ENCODE measurements at places on chromosomes 1 and 21.
A peak's percentile ranks its signal among the peaks of the same experiment; 100 is the strongest.

- no peak for DNase-seq
These were observed 24.7 kb upstream of the LAMC1 start for GRCh38 chr1:182998482-182998881.

DNA sequence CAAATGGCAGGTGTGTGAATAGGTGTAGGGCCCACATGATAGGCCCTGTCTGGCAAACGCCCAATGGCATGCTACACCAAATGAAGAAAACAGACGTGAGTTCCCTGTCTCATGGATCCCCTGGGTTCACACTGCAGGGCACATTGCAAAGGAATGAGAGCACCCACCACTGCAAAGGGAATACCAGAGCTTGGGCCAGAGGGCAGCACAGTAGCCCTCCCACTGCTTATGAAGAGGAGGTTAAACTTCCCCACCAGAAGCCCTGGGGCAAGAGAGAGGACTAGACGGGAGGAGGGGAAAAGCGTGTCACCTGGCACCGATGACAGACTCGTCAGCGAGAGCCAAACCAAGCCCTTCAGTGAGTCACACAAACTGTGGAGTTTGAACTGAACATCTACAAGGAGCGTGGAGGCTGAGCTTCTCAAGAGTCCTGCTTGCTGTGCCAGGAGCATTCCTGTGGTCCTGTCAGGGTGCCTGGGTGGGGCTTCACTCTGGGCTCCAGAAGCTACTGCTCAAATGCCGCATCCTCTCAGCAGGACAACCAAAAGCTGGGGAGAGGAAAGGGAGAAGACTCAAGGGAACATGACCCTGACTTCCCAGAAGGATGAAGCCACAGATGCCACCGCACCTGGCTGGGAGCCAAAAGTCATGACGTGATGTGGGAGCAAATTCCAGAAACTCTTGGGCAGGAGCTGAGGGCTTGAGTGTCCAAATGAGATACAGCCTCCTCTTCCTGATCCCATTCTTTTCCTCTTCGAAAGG is 61.1 kb downstream of the TOMM20 start:
- DNase-seq: peak; percentile 84

DNA sequence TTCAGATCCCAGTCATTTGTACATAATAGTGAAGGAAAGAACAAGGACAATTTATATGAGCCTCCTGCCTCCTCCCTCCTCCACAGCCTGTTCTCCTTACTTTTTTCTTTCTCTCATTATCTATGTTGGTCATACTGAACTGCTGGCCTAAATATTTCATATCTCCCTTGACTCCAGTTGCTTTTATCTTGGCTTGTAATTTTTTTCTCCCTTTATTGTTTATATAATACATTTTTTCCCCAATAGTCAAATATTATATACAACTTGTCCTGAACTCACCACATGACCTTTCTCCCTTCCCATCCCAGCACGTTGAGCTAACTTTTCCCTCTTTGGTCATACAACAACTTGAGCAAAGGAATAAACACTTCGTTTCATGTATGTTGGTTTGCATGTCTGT is 752.1 kb downstream of the LTN1 start:
- DNase-seq: no peak

- DNase-seq: no peak
These were observed 122.3 kb upstream of the ADAR start for GRCh38 chr1:154730259-154730658.

DNA sequence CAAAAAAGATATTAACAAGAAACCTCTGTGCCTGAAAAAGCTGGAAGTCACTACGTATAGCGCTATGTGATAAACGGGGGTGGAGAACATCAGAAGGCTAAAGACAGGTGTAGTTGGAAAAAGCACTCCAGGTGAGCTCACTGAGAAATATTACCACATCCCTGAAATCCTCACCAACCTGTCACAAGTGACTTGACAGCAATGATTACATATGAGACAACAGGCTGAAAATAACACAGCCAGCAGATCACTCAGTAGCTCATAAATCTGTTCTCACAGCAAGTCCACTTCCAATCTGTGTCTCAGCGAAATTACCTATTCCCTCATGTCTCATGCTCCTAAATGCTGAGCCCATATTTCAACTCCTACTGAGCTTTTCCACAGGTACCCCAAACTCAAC is 120.5 kb downstream of the UBR4 start:
- no peak for DNase-seq

DNA sequence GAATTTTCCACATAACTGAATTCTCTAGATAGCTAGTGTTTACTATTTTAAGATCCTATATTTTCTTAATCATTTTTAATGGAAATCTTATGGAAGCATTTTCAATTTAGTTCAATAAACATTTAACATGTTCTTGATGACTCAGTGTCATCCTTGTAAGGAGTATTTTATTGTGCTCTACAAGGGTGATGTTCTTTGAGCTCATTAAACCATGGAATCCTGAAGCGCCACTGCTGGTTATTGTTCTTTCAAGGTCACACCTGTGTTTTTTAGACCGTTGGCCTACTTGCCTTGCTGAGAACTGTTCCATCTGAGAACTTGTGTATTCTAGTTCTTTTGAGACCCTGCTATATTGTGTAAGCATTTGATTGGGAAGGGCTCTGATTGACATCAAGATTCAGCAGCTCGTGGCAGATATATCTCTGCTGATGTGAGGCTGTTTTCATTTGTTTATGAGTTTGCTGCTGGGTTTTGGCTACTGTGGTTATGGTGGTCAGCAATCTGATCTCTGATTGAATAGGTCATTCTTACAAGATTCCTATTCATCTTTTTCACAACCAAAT is 132.0 kb downstream of the GIPC2 start:
- no peak for DNase-seq

GRCh38 chr1:147849098-147849895 is 53.3 kb upstream of the GJA8 start:
- DNase-seq: no peak

GRCh38 chr21:34835526-34835925 is 166.7 kb downstream of the CLIC6 start:
- DNase-seq: peak; percentile 71

GRCh38 chr1:52237430-52237829 is 95.5 kb downstream of the ZFYVE9 start:
- DNase-seq: no peak

DNA sequence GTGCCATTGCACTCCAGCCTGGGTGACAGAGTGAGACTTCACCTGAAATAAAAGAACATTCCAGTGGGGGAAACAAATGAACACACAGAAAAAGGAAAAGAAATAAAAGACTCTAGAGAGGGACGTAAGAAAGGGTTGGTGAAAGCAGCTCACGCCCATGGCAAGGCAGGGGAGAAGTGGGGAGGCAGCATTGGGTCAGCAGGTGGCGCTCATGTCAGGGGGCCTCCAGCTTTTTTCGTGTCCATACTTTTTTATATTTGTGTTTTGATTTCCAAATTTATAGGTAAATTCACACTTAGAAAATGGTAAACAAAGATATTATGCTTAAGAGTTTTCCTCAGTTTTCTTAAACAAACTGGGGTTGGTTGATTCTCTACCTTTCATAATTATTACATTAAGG is 45.5 kb downstream of the VPS13D start:
- no peak for DNase-seq

- DNase-seq: peak; percentile 49
These were observed 1.6 kb downstream of the TMEM52 start for GRCh38 chr1:1917304-1917976.

GRCh38 chr1:218171302-218171893 is 113.7 kb upstream of the RRP15 start:
- DNase-seq: no peak

DNA sequence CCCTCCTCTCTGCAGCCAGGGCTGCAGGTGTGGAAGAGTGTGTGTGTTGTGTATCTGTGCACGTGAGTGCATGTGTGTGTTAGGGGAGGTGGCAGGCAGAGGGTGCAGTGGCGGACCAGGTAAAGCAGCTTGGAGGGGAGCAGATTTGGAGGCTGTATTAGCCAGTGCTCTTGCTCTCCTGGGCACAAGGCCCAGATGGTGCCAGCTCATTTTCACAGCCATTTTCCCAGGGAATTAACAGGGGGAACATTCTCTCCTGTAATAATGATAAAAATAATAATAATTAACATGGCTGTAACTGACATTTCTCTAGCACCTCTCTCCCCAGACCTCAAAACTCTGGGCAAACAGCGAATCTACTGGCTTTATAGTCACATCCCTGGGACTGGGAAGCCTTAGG is 43.6 kb downstream of the LRRN2 start:
- DNase-seq: no peak

GRCh38 chr1:43273708-43274107 is 3.9 kb downstream of the TMEM125 start:
- peak; percentile 3 for DNase-seq

DNA sequence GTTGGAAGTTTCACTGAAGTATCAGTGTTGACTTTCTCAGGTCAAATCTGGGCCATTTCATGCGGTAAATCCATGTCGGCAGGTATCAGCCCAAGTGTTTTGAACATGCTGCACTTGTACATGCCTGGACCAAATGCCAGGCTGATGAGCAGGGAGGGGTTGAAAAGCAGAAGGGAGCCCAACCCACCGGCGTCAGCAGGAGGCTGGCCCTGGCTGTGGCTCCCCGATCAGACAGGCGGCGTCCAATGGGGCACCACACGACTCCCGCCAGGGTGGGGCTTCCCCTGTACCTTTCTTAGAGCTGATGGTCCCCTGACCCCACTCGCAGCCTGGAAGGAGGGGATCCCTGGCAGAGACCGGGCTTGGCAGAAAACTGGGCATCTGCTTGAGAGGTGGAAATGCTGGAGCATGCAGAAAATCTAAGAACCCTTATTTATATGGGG is 540.0 kb downstream of the KIF26B start:
- DNase-seq: no peak

- DNase-seq: no peak
These were observed 70.8 kb downstream of the PRDM2 start for GRCh38 chr1:13770743-13771142.

- no peak for DNase-seq
These were observed 546.9 kb upstream of the ADAMTS5 start for GRCh38 chr21:27513825-27514224.

DNA sequence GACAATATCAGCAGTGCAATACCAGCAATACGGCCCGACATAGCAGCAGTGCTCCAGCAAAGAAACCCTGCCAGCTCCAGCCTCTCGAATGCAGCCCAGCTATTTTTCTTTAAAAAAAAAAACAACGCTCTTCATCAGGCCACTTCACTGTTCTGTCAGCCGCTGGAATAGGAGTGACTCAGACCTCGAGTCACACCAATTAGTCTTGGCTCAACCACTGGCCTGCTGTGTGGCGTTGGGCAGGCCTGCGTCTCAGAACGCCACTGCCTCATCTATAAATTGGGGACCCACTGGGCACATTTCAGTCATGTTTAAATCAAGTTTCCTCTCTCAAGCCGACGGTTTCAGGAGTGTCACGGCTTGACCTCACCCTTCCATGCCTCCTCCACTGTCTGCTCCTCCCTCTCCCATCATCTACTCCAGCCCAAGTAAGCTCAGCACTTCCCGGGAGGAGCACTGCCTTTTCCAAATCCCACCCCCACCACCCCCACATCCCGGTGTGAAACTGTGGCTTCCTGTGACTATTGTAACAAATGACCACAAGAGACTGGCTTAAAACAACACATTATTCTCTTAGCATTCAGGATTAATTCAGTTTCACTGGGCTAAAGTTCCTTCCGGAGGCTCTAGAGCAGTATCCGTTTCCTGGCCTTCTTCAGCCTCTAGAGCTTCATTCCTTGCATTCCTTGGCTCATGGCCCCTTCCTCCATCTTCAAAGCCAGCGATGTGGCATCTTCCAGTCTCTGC is 71.9 kb upstream of the EFHD2 start:
- no peak for DNase-seq

- no peak for DNase-seq
These were observed 57.5 kb downstream of the KCNT2 start for GRCh38 chr1:196550731-196551130.

DNA sequence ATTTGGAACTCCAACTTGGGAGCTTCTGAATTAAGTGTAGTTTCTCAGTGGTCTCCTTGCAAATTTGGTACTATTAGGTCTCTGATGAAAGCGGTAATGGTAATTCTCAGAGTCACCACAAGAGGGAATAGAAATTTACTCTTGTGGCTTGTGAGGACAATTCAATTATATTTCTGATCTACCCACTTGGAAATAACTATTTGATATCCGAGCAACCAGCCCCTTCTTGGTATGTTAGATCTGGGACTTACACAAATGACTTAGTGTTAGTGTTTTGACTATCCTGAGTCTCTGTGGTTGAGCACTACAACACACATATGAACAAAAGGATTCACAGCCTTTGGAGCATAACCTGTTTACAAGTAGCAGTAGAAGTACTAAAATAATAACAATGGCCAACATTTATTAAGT is 68.1 kb downstream of the RPS6KA1 start:
- no peak for DNase-seq

DNA sequence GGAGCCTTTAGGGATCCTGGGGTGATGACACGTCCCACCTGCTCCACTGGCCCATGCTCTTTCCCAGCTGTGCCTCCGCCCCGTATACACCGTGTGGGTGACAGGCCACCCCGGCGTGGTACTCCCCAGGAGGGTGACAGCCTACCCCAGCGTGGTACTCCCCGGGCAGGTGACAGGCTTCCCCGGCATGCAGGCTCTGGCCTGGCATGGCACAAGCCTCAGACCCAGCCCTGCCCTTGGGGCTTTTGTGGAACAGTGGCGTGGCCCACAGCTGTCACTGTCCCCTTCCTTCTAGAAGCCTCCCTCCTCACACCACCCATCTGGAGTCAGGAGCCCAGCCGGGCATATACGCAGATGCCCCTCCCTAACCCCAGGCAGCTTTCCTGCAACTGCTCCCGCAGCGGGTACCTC is 4.7 kb upstream of the PFKL start:
- no peak for DNase-seq

DNA sequence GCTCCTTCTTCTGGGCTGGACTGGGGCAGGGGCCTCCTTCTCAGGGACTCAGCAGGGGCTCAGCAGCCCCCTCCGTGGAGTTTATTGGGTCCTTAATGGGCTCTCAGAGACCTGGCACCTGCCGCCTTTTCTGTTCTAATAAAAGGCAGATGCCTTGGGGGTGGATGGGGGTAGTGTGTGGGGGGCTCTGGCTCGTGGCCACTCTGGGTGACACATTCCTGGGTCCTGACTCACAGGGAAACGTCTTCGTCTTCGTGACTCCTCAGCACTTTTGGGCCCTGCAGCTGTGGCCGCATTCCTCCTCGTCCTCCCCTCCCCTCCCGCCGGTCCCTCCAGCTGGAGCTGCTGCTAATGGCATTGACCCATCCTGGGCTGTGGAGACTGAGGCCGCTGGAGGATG is 107.8 kb upstream of the WNT4 start:
- DNase-seq: no peak

DNA sequence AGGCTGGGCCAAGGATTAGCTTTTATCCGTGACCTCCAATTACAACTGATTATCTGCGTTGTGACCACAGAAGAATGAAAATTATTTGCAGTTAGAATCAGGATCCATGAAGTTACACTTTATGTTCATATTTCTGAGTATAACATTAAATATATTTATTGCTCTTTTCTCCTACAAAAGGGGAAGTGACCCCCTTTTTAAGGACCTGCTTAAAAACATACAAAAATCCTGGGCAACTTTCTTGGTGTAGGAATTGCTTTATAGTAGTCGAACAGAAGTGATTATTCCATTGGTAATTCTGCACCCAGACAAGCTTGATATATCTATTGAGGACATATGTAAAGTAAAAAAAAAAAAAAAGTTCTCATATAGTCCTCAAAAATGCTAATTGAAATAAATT is 208.7 kb downstream of the MRPL39 start:
- no peak for DNase-seq
